Kidney epithelial cell (primary cell): ENCODE measurements at places on chromosomes 3 and 15. TPM values are rescaled to one million over a fixed set of nuclear protein-coding genes. Genes with fewer than 3 reads are reported as not detected.

Gene GABRB3
- 0.21 and 0.96 TPM in 2 replicates for total RNA-seq

Gene MEX3B
- total RNA-seq = 15.6 and 18.8 TPM in 2 replicates

Gene SAXO2
- total RNA-seq = 0.79 and 0.96 TPM in 2 replicates

Gene DUOXA1
- total RNA-seq = 0.27 TPM in 1 of 2 replicates, not detected in the other

Gene KCNH8
- total RNA-seq = 0.88 and 1.2 TPM in 2 replicates

Gene RGMA
- 0.29 and 1.0 TPM in 2 replicates for total RNA-seq

Gene NDN
- total RNA-seq = 75.0 and 88.9 TPM in 2 replicates

DNA sequence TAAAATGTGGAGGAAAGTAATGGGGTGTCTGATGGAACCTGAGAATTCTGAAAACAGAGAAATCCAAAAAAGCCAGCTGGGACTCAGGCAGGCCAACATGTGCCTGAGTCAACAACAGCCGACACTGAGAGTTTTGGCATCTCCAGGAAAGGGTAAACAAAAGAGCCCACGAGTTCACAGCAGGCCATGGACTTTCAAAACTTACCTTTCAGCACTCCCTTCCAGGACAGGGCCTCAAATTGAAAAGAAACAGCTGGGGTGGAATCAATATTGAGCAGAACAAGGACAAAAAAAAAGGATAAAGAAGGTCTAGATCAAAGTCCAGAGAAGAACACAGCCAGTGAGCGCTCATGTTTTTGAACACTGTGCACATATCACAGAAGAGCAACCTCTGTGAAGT, 735.4 kb upstream of the GRM7 start:
- DNase-seq = no peak

- no peak for DNase-seq
These were observed 336.5 kb downstream of the LPP start for GRCh38 chr3:188490416-188490815.

DNA sequence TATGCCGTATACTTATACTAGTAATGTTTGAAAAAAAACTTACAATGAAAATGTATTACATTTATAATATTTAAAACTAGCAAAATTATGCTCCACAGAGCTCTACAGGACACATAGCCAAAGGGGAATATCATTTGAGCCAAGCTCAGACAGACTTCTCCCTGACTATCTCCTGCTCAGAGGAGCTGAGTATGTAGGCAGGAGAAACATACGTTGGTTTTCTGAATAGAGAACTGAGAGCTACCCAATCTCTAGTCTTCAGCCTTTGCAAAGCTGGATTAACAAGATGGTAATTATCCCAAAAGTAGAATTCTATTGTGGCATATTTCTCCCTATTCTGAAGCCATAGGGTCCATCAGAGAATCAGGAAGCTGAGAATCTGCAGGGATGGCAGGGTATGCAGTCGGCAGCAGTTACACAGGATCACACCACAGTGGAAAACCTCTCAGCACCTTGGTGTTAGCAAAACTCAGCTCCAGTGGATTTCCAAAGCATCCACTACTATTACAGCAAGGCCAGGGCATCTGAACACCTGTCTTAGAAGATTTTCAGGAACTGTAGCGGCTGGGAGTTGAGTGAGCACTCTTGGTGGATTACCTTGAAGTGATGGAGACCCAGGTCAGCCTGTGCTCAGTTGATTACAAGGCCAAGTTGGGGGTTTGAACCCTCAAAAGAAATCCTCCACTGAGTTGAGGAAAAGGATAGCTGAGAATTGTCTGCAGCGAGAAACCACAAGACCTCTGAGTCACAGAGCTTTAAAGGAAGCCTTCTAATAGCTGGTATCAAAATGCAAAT, 30.1 kb downstream of the GPR15 start:
- DNase-seq = peak; percentile 14

DNA sequence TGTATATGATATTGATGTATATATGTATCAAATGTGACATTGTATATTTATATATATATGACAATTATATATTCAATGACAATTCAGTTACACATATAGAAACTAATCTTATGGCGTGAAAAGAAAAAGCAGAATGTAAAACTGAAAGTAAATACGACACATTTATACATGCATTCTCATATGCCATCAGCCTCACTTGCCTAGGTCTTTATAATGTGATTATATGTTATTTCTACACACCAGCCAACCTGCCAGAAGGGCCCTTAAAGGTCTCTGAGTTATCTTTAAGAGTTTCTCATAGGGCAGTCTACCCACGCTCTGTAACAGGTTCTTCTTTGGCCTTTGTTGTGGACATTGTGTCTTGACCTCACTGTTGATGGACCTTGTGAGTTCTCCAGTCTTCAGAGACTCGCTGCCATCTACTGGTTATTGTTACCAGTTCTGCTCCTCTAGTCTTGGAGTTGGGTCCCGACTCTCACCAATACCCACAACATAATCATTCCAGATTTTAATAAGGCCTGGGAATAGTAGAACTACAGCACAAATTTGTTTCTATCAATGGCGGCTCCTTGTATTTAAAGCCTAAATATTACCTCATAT, 371.5 kb upstream of the GOLIM4 start:
- DNase-seq = peak; percentile 1

- peak; percentile 63 for DNase-seq
These were observed 107.8 kb downstream of the MEGF11 start for GRCh38 chr15:66145726-66146182.

DNA sequence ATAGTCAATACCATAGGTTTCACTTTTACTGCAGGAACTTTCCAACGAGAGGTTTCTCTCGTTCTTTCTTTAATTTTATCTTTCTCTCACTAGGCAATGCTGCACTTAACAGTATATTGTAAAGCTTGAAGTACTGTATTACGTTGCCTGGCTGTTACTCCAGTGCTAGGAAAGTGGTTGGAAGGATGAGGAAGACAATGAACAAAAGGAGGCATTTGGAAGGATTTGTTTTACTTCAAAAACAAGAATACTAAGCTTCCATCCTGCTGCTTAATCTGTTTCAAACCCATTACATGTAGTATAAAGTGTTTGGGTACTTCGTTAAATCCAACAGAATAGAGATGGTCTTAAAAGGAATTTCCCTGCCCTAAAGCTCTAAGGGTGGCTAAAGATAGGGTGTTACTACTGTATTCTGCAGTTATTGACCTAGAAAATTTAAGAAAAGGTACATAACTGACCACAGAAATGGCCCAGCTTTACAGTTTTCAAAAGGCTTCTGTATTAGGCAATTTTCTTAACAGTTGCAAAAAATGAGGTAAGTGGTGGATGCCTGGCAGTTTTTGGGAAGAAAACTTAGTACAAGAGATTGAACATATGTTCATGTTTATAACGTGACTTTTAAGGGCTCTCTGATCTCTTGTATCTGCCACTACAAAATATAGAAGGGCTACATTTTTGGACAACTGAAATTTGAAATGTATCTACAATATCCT, 785 bp upstream of the IFT57 start:
- DNase-seq = no peak

DNA sequence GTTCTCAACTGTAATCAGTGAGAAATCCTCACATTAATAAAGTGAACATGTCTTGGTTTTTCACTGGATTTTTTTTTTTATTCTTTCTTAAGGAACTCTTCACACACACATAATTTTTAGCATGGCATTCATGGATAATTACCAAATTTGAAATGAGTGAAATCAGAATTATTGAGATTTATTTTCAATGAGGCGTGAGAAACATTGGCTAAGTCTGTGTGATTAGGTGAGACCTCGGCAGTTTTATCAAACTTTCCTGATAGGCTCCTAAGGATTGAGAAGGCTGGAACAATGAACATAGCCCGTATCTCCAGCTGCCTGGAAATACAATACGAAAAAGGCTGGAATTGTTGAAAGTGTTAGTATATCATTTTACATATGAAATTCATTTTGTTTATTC, 35.5 kb downstream of the MDFIC2 start:
- no peak for DNase-seq

DNA sequence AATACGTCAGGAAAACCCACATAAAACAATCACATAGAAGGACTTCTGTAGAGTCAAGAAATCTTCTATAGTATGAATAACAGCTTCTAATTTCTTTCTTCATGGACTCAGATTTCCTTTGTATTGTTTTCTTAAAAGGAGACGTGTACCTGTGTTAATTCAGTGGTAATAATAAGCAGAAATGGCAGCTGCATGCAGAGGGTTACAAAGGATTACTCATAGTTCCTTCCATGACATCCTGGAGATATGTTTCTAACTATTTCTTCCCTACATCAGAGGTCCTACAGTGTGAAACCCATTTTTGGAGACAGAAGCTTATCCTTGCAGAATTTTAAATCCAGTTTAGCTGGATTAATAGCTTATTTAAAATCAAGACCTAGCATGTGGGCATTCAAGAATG, 36.1 kb downstream of the FBXL22 start:
- no peak for DNase-seq

GRCh38 chr3:13457593-13457992, 22.5 kb upstream of the HDAC11 start:
- DNase-seq = no peak
